ENCODE measurements at places on chromosomes 12 and 14.

DNA sequence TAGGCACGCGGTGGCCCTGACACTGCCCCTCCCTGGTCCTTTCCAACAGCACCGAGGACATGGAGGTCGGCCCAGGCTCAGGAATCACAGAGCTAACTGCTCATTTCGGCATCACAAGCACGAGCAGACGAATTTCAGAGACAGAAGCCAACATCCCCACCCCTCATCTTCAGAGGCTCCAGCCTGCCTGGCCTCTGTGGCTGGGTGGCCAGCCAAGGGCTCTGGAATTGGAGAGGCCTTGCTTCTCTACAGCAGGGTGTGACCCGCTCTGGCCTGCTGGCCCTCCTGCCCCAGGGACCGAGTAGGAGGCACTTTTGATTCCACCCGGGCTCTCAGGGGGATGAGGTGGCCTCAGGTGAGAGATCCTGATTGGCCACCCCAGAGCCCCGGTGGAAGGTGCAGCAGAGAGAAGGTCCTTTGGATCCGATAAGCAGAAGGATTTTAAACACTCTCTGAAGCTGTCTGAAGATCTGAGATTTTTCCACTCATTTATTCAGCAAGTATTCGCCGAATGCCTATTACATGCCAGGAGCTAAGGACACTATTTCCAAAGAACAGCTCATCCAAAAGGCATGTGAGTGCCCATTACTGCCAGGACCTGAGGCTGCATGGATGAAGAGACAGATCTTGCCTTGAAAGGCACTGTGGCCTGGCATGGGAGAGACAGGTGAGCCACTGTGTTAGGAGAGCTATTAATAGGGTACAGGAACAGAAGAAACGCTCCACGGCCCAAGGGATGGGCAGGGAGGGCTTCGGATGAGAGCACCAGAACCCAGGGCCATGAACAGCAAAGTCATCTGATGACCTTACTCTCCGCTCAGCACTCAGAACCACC lies 10.2 kb downstream of the BAG5 start:
- no peak overlapping the region for H3K27ac ChIP-seq
- H3K4me1 ChIP-seq: no peaks in the 10 kb centered on the region
- no peak for DNase-seq
- H3K27me3 ChIP-seq: no peaks in the 10 kb centered on the region

DNA sequence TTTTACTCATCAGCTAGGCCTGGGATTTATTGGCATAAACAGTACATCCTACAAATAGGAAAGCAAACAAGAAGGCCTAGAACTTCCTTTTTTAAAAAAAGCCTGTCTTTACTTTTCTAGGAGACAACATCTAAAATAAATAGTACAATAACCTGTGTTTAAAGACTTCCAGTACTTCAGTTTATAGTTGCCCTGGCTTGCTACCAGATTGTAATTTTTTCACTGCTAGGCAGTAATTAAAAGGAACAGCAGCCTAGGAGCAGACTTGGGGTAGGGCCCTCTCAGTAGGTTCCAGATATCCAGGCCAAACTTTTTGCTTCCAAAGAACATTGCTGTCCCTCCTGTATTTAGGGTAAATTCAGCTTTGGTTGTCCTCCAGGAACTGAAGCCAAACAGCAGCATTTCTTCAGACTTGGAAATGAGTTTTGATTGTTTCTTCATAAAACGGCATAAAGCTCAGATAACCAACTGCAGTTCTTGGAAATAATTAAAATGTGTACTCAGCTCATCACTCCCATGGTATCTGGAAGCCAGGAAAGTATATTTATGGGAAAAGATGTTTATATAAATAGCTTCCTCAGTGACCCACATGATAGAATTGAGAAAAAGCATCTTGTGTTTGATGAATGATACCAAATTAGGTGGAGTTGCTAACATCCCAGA lies 61.7 kb downstream of the PPP1R36 start:
- DNase-seq: no peak
- H3K4me3 ChIP-seq: no peak overlapping the region
- H3K4me1 ChIP-seq: no peaks in the 10 kb centered on the region
- no peaks in the 10 kb centered on the region for H3K27me3 ChIP-seq
- H3K27ac ChIP-seq: no peak overlapping the region

DNA sequence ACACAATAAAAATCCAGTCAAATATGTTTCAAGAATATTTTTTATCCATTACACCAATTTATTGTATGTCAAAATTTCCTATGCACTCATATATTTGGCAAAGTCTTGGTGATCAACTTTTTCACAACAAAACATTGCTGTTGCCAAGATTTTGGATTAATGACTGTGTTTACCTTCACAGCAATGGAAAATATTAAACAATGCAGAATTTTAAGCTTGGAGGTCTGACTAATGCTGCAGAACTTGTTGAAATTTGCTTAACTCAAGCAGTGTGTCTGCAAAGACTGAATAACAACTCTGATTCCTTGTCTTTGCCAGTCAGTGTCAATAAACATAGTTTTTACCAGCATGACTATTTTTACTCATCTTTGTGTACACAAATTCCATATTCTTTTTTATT lies 336.4 kb downstream of the CCER1 start:
- no peak for DNase-seq
- no peak overlapping the region for H3K4me3 ChIP-seq
- H3K4me1 ChIP-seq: no peaks in the 10 kb centered on the region
- H3K36me3 ChIP-seq: no peaks in the 10 kb centered on the region
- H3K27me3 ChIP-seq: no peaks in the 10 kb centered on the region

GRCh38 chr12:16688200-16688599 lies 82.2 kb upstream of the LMO3 start:
- no peaks in the 10 kb centered on the region for H3K27me3 ChIP-seq
- no peak overlapping the region for H3K27ac ChIP-seq
- H3K4me3 ChIP-seq: no peak overlapping the region
- no peaks in the 10 kb centered on the region for H3K4me1 ChIP-seq

- H3K27me3 ChIP-seq: no peaks in the 10 kb centered on the region
- no peaks in the 10 kb centered on the region for H3K4me1 ChIP-seq
- DNase-seq: no peak
Measured at GRCh38 chr12:55673638-55674037, 34.1 kb downstream of the ITGA7 start.

GRCh38 chr14:38121320-38122020 lies 86.2 kb upstream of the SSTR1 start:
- H3K27ac ChIP-seq: no peak overlapping the region
- no peaks in the 10 kb centered on the region for H3K27me3 ChIP-seq
- H3K4me3 ChIP-seq: no peak overlapping the region
- no peaks in the 10 kb centered on the region for H3K4me1 ChIP-seq

DNA sequence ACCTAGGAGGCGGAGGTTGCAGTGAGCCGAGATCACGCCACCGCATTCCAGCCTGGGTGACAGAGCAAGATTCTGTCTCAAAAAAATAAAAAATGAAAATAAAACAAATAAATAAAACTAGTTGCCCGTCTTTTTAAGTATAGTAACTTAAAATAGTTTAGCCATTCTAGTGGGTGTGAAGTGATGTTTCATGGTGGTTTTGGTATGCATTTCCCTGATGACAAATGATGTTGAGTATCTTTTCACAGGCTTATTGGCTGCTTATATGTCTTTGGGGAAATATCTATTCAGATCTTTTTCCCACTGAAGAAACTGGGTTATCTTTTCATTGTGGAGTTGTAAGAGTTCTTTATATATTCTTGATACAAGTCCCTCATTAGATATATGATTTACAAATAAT lies 102.4 kb upstream of the METAP2 start:
- H3K27me3 ChIP-seq: no peaks in the 10 kb centered on the region
- H3K36me3 ChIP-seq: no peaks in the 10 kb centered on the region
- no peak overlapping the region for H3K27ac ChIP-seq
- no peak for DNase-seq
- H3K4me3 ChIP-seq: no peak overlapping the region
